ENCODE measurements at places on chromosomes 13 and 19.
A peak's percentile ranks its signal among the peaks of the same experiment; 100 is the strongest.

GRCh38 chr19:3737487-3738205, 23.8 kb downstream of the APBA3 start:
- peak; percentile 50 for DNase-seq

DNA sequence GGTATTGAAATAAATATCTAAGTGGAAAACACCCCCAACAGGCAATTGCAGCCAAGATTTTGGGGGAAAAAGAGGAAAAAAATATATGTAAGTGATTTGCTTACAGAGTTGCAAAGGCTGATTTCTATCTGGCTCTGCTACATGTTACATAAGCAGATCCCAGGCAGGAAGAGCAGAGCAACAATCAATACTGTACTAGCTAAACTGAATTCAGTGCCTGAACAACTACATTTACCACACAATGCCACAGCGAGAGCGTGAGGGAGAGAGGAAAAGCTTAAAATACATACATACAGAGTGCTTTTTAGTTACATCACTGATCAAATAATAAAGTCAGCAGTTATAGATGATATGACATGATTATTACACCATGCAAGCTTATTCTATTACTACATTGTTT, 665.6 kb upstream of the ARGLU1 start:
- no peak for DNase-seq

DNA sequence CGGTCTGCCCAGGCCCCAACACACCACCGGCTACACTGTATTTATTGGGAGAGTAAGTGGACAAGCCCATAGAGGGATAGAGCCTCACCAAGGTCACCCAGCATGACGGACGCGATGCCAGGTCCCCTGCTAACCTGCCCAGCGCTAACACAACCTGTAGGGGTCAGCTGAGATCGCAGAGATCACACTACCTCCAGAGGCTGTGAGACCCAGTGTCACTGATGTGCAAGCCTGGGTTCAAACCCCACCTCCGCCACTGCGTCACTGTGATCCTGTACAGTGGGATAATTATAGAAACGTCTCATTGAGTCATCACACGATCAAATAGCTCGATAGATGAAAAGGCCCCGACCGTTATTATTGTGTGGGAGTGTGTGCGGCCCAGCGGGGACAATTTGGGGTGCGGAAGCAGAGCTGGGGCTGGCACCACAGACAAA, 10.6 kb upstream of the TLE2 start:
- no peak for DNase-seq

DNA sequence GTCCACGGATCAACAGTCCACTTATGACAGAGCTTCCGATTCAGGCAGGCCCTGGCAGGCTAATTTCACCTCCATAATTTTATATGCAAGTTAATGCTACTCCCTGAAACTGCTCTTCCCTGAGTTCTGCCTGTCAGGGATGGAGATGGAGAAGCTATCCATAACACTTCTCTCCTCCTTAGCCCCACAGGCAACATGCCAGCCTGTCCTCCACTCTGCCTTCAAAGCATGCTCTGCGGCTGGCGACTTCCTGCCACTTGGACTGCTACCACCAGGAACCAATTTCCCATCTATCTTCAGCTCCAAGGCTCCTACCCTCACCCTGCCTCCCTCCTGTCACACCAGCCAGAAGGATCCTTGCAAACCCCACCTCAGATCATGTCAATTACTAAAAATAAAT, 35.4 kb downstream of the GSX1 start:
- DNase-seq, result peak; percentile 3

DNA sequence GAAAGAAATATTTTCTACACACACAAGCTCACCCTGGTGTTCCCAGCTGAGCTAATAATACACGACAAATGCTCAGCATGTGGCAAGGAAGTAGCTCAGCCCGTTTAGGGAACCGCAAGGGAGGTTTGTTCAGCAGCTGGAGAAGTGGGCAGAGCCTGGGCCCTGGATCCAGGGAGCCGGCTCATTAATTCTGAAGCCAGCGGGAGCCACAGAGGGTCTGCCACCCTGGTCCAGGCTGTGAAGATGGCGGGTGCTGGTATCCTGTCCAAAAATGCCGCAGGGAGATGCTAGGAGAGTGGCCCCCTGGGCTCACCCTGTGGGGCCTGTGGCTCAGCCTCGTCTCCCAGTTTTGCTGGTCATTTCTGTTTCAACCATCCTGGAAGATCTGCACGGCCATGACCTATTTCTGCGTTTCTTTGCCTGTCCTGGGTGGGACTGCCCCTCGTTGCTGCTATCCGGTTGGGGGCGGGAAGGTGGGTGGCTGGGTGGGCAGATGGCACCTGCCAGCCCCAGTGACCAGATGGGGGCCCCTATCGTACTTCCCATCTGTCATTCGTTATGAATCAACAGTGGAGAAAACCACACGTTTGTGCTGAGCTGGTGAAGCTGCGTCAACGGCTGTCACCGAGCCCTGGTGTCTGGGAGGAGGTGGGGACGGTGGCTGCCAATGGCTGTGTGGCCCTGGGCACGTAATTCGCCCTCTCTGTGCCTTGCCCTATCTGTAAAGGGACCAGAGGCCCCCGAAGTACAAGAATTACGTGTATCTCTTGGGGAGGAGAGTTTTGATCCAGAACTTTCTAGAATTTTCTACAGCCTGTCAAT, 2.7 kb upstream of the GNA15 start:
- DNase-seq, result peak; percentile 77

DNA sequence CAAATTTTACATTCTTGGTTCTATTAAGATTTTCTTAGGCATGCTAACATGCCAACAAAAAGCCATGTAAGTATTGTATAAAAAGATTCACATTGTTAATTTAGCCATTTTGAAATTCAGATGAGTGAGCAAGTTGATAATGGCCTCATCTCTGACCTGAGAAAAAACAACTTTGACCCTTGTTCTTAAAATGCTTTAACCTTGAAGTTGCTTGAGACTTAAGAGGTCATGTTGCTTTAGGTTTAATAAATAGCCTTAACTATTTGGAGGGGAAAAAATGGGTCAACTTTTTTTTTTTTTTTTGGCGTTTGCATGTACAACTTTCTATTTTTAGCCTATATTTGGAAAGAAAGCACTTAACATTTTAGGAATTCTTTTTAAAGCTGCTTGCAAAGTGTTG, 6.0 kb downstream of the MIR17HG start:
- no peak for DNase-seq

- DNase-seq, result peak; percentile 58
Measured at GRCh38 chr19:53772943-53773342, 51.2 kb downstream of the NLRP12 start.

- peak; percentile 67 for DNase-seq
Measured at GRCh38 chr13:39818953-39819352, 163.5 kb downstream of the COG6 start.

DNA sequence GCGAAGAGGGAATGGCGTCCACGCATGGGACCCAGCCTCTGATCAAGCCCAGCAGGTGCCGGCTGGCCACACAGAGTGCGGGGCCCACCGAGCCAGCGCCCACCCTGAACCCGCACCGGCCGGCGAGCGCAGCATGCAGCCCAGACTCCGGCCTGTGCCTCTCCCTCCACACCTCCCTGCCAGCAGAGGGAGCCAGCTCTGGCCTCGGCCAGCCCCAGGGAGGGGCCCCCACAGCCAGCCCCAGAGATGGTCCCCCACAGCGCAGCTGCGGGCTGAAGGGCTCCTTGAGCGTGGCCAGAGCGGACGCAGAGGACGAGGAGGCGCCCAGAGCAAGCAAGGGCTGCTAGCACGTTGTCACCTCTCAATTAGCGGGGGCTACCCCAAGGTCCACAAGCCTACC, 904.5 kb downstream of the SLITRK6 start:
- DNase-seq, result no peak
